ENCODE measurements at places on chromosomes 3 and 15. TPM values are rescaled to one million over a fixed set of nuclear protein-coding genes. Genes with fewer than 3 reads are reported as not detected.

DTWD1 gene
- total RNA-seq: 20.6 TPM

SUSD5 gene
- total RNA-seq: 0.80 TPM

KCTD6 gene
- total RNA-seq: 6.2 TPM

- no peaks in the 10 kb centered on the region for H3K27me3 ChIP-seq
- no peak for DNase-seq
- no peak overlapping the region for H3K4me3 ChIP-seq
- H3K4me1 ChIP-seq: peaks cover 10% of the 10 kb centered on the region
- no peak overlapping the region for H3K27ac ChIP-seq
These were observed 59.5 kb upstream of the TIPARP start for GRCh38 chr3:156614642-156615511.

GRCh38 chr3:193210618-193211017 is 30.4 kb upstream of the PLAAT1 start:
- no peaks in the 10 kb centered on the region for H3K36me3 ChIP-seq
- peaks cover 20% of the 10 kb centered on the region for H3K27me3 ChIP-seq
- H3K4me1 ChIP-seq: peaks cover 3% of the 10 kb centered on the region

DNA sequence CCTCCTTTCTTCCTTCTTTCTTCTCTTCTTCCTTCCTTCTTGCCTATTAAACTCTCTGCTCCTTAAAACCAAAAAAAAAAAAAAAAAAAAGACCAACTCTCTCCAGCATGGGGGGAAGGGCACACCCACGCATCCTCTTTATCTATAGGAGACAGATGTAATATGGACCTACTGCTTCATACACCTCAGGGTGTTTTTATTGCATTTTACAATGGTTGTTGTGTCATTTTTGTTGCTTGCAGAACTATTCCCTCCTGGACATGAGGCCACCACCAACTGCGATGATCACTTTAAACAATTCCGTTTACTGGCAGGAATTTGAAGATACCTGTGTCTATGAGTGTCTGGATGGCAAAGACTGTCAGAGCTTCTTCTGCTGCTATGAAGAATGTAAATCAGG is 561.4 kb downstream of the GABRG3 start:
- no peak overlapping the region for H3K4me3 ChIP-seq
- H3K27me3 ChIP-seq: peaks cover 4% of the 10 kb centered on the region
- no peak for DNase-seq

DNA sequence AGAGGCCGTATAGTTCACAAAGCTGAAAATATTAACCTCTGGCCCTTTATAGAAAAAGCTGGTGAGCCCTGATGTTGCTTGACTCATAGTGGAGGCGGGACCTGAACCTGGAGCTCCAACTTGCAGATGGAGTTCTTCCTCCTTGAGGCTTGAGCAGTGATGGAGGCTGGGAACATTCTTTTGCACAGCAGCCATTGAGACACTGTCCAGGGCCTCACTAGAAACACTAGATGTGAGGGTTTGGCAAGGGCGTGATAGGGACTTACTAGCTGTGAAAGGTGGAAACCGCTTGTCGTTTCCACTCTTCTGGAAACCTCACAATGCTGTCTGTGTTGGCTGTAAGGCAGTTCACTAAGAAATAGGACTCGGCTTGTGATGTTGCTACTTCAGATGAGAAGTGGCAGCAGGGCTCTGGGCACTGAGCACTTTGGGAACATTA is 12.5 kb downstream of the SMAD6 start:
- DNase-seq: no peak
- H3K27ac ChIP-seq: no peak overlapping the region
- H3K27me3 ChIP-seq: no peaks in the 10 kb centered on the region
- H3K4me1 ChIP-seq: peaks cover 66% of the 10 kb centered on the region

- H3K27me3 ChIP-seq: no peaks in the 10 kb centered on the region
- no peak overlapping the region for H3K4me3 ChIP-seq
- H3K4me1 ChIP-seq: peaks cover 24% of the 10 kb centered on the region
- no peak overlapping the region for H3K27ac ChIP-seq
- no peak for DNase-seq
These were observed 268.7 kb downstream of the TBC1D5 start for GRCh38 chr3:17473761-17474160.

- H3K36me3 ChIP-seq: no peaks in the 10 kb centered on the region
- peak; percentile 54 for DNase-seq
- peaks cover 83% of the 10 kb centered on the region for H3K4me1 ChIP-seq
- H3K27ac ChIP-seq: peak overlapping the region; percentile 81
- no peaks in the 10 kb centered on the region for H3K27me3 ChIP-seq
These were observed 25.3 kb downstream of the RBPMS2 start for GRCh38 chr15:64749999-64750657.

DNA sequence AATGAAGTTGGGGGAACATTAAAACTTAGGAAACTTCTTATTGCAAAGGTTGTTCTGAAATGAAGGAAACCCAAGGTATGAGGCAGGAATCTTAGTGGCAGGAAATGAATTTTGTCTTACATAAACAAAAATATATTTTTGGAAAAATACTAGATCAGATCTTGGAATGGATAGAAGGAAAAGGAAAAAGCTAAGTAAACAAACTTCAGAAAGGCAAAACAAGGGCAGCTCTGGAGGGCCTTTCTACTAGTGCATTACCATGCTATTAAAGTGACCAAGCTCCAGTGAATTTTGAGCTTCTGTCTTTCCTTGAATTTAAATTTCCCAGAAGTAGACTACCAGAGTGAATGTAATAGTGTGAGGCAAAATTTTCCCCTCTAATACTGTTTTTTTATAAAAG is 13.6 kb downstream of the ARL6 start:
- H3K4me1 ChIP-seq: no peaks in the 10 kb centered on the region
- no peak for DNase-seq
- no peaks in the 10 kb centered on the region for H3K27me3 ChIP-seq
- no peak overlapping the region for H3K27ac ChIP-seq
- no peak overlapping the region for H3K4me3 ChIP-seq

DNA sequence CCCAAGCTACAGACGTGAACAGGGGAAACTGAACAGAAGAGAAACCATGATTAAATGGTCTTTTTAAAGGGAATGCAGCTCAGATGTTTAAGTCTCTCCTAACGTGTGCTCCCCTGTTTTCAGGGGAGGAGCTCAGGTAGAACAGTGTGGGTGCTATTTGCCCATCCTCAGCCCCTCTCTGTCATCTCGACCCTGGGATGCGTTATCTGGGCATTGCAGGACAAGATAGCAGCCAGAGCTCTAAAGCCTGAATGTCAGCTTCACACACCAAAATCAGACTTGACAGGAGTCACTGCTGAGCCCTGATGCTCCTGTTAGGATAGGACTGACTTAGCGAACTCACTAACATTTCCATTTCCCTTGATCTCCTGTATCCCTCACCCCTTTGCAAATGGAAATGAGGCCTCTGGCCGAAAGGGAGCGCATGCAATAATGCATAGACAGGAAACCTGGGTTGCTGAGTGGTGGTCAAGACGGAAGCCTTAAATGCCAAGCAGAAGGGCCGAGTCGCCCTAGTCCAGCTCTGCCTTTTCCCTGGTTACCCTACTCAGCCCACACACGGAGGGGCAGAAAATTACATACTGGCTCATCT is 234.9 kb upstream of the TPM1 start:
- no peaks in the 10 kb centered on the region for H3K4me1 ChIP-seq
- no peak overlapping the region for H3K4me3 ChIP-seq
- no peak overlapping the region for H3K27ac ChIP-seq
- no peak for DNase-seq
- no peaks in the 10 kb centered on the region for H3K27me3 ChIP-seq
- peaks cover 65% of the 10 kb centered on the region for H3K36me3 ChIP-seq

- no peak overlapping the region for H3K4me3 ChIP-seq
- DNase-seq: no peak
- peaks cover 20% of the 10 kb centered on the region for H3K36me3 ChIP-seq
These were observed 44.8 kb downstream of the DENND4A start for GRCh38 chr15:65747265-65747664.

- no peak for DNase-seq
- H3K27ac ChIP-seq: no peak overlapping the region
- no peaks in the 10 kb centered on the region for H3K4me1 ChIP-seq
- no peaks in the 10 kb centered on the region for H3K36me3 ChIP-seq
- H3K27me3 ChIP-seq: no peaks in the 10 kb centered on the region
- no peak overlapping the region for H3K4me3 ChIP-seq
These were observed 23.2 kb downstream of the SERPINI2 start for GRCh38 chr3:167450675-167451074.

DNA sequence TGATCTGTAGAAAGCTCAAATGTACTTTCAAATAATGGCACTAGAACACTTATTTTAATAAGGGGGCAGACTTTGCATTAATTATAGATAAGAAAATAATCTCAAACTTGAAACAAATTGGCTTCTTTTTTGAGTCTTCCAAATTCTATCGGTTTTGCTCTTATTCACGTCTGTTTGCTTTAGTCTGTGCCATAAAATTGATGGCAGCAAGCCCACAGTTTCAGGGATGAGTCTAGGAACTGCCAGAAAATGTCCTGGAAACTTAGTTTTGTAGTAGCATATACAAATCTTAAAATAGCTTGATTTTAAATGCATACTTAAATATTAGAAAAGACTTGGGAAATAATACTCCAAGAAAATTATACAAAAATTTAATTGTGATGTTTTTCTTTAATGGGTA is 39.7 kb downstream of the BCHE start:
- H3K4me1 ChIP-seq: no peaks in the 10 kb centered on the region
- DNase-seq: no peak
- no peaks in the 10 kb centered on the region for H3K27me3 ChIP-seq
- H3K27ac ChIP-seq: no peak overlapping the region
- H3K36me3 ChIP-seq: no peaks in the 10 kb centered on the region

All from left ventricle myocardium inferior (tissue), 1 donor.